Psoas muscle (tissue), 8 donors: ENCODE measurements at places on chromosomes 7 and 10.

DNA sequence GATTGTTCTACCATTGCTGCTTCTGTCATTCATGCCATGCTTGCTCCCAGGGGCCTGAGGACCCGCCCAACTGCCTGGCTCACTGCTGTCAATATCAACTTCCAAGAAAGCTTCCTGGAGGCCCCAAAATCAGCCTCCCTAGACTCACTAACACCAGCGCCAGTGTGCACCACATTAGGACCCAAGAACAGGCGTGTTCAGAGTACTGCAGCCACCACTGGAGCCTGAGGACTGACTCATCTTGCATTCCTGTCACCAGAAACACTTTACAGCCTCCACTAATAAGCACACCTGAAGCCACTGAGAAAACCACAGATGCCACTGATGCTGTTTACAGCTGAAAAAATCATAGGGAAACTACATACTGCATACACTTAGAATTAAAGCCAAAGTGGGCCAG is 1284.3 kb downstream of the TYW1 start:
- no peak for DNase-seq

DNA sequence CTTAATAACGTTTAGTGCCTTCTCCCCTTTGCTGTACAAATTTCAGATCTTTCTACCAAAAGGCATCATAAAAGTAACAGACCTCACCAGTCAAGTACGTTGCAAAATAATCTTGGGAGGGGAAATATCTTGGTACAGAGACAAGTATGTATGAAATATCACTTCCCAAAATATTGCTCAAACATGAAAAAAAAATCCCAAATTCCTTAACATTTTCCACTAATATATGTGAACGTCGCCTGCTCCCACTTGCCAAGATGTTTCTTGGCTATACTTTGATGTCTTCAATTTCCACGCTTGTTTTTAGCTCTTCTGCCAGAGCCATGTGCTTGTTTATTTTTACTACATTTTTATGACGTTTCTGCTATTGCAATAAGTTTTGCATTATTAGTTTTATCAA is 223.5 kb downstream of the PLXNA4 start:
- DNase-seq: no peak

GRCh38 chr10:6140141-6140841 is 51.5 kb downstream of the RBM17 start:
- DNase-seq: no peak

DNA sequence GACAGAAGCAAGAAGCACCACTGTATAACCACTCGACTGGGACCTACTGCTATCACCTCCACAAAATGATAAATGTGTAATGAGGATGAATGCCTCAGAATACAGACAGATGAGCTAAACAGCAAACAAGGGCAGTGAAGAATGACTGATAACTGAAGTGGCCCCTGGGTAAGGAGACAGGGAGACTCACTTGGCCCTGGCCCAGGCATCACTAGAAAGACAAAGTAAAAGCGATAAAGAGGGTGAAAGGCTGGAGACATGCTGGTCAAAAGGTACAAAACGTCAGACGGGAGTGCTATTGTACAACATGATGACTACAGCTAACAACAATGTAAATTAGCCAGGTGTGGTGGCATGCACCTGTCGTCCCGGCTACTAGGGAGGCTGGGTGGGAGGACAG is 27.8 kb upstream of the APBB1IP start:
- DNase-seq: no peak
